ENCODE measurements at places on chromosomes 13 and 19. TPM values are rescaled to one million over a fixed set of nuclear protein-coding genes. Genes with fewer than 3 reads are reported as not detected.

- DNase-seq = no peak
These were observed 5.9 kb downstream of the MAST1 start for GRCh38 chr19:12843999-12844732.

- no peak for DNase-seq
These were observed 603.2 kb downstream of the DCT start for GRCh38 chr13:93876236-93876635.

The RNF113B gene
- not detected for total RNA-seq

The ATP4A gene
- not detected for total RNA-seq

- DNase-seq = no peak
These were observed 102.6 kb upstream of the RNF113B start for GRCh38 chr13:98279473-98280175.

The CACNG8 gene
- total RNA-seq = not detected

The TRIP10 gene
- 41.2 TPM for total RNA-seq

GRCh38 chr13:102852556-102852955, 6.7 kb downstream of the ERCC5 start:
- DNase-seq = no peak

DNA sequence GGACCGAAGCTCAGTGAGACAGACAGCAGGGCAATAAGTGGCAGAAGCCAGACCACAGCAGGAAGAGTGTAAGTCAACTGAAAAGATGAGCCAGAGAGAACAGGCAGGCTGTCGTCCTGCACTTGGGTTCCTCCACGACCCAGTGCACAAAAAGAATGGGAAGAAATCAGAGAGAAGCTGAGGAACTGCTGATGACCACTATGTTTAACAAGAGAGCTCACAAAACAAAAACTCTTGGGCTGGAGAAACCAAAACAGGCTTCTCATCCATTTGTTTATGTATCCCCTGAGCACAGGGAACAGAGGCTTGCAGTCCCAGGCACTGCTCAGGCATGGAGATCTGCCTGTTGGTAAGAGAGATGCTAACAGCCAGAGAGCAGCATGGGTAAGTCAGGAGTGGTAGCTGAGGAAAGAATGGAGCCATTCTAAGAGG, 14.0 kb downstream of the AKAP8L start:
- no peak for DNase-seq

DNA sequence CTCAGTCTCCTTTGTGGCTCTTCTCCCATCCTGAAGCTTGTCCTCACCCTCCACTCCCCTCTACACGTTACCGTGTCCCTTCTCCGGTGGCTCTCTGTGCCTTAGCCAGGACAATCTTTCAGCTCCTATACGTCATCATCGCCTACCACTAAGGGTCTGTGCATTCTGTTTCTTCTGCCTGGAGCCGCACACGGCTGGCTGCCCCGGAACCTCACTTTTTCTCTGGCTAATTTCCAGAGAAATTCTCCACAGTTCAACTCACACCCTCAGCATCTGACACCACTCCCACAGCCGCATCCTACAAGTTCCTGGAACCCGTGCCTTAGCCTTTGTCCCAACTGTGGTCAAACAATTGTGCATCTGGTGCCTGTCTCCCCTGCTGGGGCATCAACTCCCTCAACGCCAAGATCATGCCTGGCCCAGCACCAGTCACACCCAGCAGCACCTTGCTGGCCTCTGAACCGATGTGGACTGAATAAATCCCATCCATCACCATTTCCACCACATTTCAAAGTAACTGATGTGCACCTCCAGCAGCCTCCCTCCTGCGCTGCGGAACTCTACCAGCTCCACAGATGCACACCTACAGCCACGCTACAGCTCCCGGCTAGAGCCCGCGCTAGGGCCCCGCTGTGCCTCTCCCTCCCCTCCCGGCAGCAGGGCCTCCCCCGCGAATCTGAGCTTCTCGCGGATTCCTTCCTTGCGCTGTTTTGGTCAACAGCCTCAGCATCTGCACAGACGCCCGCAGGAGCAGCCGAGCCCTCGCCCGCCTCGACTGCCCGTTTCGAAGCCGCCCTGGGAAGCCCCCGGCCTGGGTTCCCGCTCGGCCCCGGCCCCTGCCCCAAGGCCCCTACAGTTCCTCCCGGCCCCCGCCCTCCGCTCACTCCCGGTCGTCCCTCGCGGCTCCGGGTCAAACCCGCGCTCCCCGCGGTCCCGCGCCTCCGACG, 689 bp downstream of the DCUN1D2 start:
- no peak for DNase-seq

- no peak for DNase-seq
These were observed 1.4 kb downstream of the HNRNPUL1 start for GRCh38 chr19:41265395-41266153.

The ZNF726 gene
- total RNA-seq = 6.8 TPM

- DNase-seq = no peak
These were observed 81.6 kb upstream of the CSNK1A1L start for GRCh38 chr13:37187105-37187504.

The PSPN gene
- total RNA-seq = 0.61 TPM

DNA sequence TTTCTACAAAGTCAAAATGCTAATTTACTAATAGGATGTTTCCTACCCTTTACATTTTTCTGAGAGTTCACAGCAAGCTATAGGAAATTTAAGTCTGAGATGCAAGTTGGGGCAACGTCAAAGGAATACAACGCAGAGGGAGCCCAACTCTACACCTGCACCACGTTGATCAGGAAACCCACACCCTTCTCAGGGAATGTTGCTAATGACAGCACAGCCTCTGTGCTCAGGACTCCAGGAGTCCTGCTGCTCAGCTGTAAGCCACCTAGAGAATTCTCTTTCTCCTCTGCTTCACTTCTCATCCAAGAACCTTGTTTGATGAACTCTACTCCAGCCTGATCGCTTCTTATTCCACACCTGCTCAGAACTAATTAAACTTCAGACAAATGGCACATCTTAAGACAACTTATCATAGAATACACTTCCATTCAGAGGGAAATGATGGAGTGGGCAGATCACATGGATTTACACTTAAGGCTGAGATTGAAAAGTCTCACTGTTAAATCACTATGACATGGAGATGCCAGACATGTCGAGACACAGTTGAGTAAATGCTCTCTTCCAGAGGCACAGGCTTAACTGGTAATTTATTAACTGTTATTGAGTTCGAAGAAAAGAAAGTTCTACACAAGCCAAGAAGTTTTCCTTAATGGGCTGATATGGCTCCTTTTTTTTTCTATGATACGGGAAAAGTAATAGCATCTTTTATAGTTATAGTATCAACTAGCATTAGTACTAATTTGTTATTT, 811.6 kb upstream of the ARGLU1 start:
- DNase-seq = no peak

DNA sequence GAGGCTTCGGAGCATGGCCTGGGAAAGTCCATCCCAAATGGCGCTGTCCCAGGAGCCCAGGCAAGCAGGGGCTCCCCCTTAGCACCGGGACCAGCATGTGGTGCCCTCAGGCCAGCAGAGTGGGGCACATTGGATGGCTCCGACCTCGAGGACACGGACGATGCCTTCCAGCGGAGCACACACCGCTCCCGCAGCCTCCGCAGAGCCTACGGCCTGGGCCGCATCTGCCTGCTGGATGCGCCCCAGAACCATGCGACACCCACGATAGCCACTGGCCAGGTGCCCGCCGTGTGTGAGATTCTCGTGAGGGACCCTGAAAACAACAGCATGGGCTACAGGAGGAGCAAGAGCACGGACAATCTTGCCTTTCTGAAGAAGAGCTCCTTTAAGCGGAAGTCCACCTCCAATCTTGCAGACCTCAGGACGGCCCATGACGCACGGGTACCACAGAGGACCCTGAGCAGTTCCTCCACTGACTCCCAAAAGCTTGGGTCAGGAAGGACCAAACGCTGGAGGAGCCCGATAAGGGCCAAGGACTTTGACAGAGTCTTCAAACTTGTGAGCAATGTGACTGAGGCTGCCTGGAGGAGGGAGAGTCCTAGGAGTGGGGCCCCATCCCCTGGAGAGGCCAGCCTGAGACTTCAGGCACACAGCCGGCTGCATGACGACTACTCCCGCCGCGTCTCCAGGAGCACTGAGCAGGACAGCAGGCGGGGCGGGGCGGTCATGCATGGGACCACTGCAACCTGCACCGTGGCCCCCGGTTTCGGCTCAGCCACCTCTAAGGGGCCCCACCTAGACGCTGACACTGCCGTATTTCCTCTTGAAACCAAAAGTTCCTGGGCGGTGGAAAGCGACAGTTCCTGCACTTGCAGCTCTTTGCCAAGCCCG, 63.1 kb downstream of the SPATA13 start:
- no peak for DNase-seq

DNA sequence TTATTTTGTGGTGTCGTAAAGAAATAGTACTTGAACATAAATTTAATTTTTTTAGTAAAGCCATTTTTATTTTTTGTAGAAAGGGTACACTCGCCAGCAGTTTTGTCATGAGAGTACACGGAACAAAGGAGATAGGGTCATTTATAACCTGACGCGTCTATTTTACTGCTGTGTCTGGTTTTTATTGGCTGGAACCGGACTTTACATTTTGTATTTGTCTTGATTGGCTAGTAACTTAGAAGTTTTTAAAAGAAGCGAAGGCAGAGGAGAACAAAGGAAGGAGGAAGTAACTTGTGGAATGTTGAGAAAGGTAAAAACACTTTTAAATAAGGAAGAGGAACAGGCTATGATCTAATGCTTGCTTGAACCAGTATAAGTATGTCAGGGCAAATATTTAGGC, 43.5 kb downstream of the TRPM4 start:
- no peak for DNase-seq

DNA sequence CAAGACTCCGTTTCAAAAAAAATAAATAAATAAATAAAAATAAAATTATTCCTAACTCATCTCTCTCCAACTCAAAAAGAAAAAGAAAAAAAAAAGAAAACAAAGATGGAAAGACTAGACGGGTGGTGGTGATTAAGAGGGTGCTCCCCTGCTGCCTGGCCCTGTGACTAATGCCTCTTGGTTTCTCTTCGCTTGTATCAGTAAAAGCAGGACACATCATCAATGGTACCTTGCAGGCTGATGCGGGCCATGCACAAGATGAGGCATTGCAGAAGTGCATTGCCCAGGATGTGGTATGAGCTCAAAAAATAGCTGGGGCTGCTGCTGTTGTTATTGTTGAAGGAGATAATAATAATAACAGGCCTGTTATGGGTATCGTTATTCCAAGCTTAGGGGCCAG, 14.6 kb downstream of the ACER1 start:
- no peak for DNase-seq

DNA sequence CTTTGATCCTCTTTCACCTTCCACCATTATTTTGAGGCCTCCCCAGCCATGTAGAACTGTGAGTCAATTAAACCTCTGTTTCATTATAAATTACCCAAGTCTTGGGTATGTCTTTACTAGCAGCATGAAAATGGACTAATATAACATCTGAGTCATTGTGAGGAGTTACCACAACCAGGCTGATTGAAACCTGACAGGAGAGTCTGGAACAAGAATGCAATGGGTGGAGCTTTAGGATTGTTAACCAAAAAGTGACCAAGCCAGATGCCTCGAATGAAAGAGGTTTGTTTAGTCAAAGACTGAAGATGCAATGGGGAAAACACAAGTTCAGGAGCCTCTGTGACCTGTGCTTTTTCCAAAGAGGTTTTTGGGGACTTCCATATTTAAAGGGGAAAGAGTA, 659.0 kb downstream of the SLITRK6 start:
- DNase-seq = no peak

DNA sequence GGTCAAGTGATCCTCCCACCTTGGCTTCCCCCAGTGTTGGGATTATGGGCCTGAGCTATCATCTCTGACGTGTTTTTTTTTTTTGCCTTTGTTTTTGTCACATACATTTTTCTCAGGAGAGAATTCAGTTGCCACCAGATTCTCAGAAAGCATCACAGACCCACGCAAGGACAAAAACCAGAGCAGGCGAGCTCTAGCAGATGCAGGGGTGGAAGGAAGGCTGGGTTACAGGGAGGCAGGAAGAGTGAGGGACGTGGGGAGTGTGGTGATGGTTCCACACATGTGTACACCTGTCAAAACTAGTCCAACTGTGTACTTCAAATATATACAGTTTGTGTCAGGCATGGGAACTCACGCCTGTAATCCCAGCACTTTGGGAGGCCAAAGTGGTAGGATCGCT, 4.3 kb downstream of the TMEM161A start:
- DNase-seq = no peak

- DNase-seq = no peak
These were observed 696 bp downstream of the NUP58 start for GRCh38 chr13:25302121-25302520.

- DNase-seq = no peak
These were observed 5.3 kb downstream of the RASIP1 start for GRCh38 chr19:48735031-48735615.

DNA sequence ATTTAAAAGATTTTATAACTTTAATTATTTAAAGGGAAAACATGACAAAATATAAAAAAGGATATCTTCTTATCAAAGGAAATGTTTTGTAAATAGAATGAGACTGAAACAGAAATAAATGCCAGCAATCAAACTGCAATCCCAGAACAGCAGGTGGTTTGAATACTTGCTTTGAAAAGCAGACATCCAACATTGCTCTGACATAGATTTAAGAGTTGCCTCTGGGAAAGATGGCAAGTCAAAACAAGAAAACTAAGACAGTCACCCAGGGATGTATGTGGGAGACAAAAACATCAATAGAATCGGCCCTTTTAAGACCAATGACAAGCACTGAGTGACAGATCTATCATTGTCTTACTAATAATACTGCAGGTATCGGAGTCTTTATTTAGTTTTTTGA, 789.7 kb upstream of the GPC6 start:
- no peak for DNase-seq

DNA sequence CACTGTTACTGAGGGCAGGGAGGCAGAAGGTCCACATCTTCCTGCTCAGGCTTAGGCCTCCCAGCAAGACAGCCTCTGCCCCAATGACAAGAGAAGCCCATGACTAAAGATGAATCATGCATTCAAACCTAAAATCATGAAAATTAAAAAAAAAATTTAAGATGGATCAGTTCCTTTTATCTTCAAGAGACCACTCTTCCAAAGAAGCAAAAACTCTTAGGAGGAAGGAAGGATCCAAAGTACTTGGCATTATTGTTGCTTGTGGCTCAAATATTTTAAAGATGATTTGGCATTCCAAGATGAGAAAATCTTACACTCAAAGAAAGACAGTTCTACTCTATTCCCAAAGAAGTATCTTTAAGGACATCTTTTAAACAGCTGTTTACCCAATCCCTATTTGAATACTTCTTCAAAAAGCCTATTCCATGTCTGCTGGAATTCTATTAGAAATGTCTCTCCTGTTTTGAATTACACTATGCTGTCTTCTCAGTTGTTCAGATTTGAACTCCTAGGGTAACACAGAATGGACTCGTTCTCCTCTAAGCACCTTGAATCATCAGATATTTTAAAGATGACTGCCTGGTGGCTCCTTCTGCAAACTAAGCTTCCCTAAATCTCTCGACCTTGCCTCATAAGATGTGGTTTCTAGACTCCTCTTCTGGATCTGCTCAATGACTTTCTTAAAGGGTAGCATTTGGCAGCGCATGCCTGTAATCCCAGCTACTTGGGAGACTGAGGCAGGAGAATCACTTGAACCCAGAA, 7.0 kb downstream of the SERP2 start:
- no peak for DNase-seq

GRCh38 chr13:21235174-21235573, 58.7 kb downstream of the MRPL57 start:
- no peak for DNase-seq

The PNMA8A gene
- 3.5 TPM for total RNA-seq

The SPRED3 gene
- total RNA-seq = 1.3 TPM

- no peak for DNase-seq
These were observed 493.3 kb downstream of the COG6 start for GRCh38 chr13:40148742-40149141.
